ENCODE measurements at places on chromosomes 4 and X. TPM values are rescaled to one million over a fixed set of nuclear protein-coding genes. Genes with fewer than 3 reads are reported as not detected.

ZNF674 gene
- total RNA-seq = 7.3 TPM

MAPK10 gene
- total RNA-seq = 10.9 TPM

BMX gene
- total RNA-seq = not detected

GAGE12F gene
- not detected for total RNA-seq

TCEAL5 gene
- not detected for total RNA-seq

RTL9 gene
- total RNA-seq = 0.24 TPM

RRAGB gene
- total RNA-seq = 18.7 TPM

MAEA gene
- total RNA-seq = 68.5 TPM

SLITRK2 gene
- total RNA-seq = not detected

SMIM31 gene
- total RNA-seq = not detected

EDNRA gene
- total RNA-seq = 36.5 TPM

TTC29 gene
- 0.12 TPM for total RNA-seq

TMPRSS11D gene
- not detected for total RNA-seq

PHEX gene
- 0.24 TPM for total RNA-seq

BEX3 gene
- total RNA-seq = 139 TPM

TSPAN7 gene
- total RNA-seq = not detected

SORCS2 gene
- total RNA-seq = 0.49 TPM

SRPX gene
- total RNA-seq = 147 TPM

ARHGEF6 gene
- 34.6 TPM for total RNA-seq

CLOCK gene
- 42.0 TPM for total RNA-seq

FOXR2 gene
- not detected for total RNA-seq

PPAT gene
- total RNA-seq = 10.9 TPM

TMEM156 gene
- total RNA-seq = not detected

FDCSP gene
- not detected for total RNA-seq

ENPEP gene
- 1.1 TPM for total RNA-seq

GYG2 gene
- total RNA-seq = 0.61 TPM

UGT2A1 gene
- not detected for total RNA-seq

C4orf50 gene
- not detected for total RNA-seq

CCDC110 gene
- not detected for total RNA-seq

MND1 gene
- total RNA-seq = 0.97 TPM

GPR173 gene
- total RNA-seq = 4.4 TPM

AFP gene
- not detected for total RNA-seq

YIPF7 gene
- not detected for total RNA-seq

TENM3 gene
- total RNA-seq = 28.4 TPM

NPY1R gene
- not detected for total RNA-seq

ZNF157 gene
- not detected for total RNA-seq

HERC5 gene
- total RNA-seq = 4.7 TPM

NHSL2 gene
- total RNA-seq = 25.6 TPM

ADH7 gene
- 2.1 TPM for total RNA-seq

CYSLTR1 gene
- not detected for total RNA-seq

NDNF gene
- 11.8 TPM for total RNA-seq

SSX4 gene
- not detected for total RNA-seq

PRRG3 gene
- 2.2 TPM for total RNA-seq

NEK1 gene
- 9.0 TPM for total RNA-seq

TGIF2LX gene
- not detected for total RNA-seq

CCDC120 gene
- total RNA-seq = 1.1 TPM

LONRF3 gene
- total RNA-seq = 0.65 TPM
